WTC11 (cell line): ENCODE measurements at places on chromosomes 16 and 17.

- no peak for DNase-seq
Measured at GRCh38 chr16:53950677-53951076, 246.7 kb downstream of the FTO start.

- DNase-seq = no peak
Measured at GRCh38 chr16:12480286-12480685, 323.4 kb downstream of the CPPED1 start.

- DNase-seq = no peak
Measured at GRCh38 chr17:51921500-51921899, 237.0 kb downstream of the CA10 start.

DNA sequence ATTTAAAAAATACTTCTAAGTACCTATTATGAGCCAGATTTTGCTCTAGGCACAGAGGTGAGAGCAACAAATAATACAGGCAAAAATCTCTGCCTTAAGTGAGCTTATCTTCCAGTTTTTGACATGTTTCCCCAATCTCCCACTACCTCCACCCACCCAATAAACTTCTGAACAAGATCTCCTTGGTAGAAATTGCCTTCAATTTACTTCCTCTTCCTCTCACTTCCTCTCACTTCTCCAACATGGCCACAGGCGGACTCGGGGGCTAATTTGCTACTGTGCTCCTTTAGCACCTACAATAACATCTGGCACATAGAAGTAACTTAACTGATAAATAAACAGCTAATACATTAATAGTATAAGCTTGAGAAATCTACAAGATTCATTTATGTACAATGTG, 82.6 kb downstream of the CACNG1 start:
- no peak for DNase-seq

GRCh38 chr17:39671651-39672521, 3.6 kb downstream of the PNMT start:
- peak; percentile 80 for DNase-seq

DNA sequence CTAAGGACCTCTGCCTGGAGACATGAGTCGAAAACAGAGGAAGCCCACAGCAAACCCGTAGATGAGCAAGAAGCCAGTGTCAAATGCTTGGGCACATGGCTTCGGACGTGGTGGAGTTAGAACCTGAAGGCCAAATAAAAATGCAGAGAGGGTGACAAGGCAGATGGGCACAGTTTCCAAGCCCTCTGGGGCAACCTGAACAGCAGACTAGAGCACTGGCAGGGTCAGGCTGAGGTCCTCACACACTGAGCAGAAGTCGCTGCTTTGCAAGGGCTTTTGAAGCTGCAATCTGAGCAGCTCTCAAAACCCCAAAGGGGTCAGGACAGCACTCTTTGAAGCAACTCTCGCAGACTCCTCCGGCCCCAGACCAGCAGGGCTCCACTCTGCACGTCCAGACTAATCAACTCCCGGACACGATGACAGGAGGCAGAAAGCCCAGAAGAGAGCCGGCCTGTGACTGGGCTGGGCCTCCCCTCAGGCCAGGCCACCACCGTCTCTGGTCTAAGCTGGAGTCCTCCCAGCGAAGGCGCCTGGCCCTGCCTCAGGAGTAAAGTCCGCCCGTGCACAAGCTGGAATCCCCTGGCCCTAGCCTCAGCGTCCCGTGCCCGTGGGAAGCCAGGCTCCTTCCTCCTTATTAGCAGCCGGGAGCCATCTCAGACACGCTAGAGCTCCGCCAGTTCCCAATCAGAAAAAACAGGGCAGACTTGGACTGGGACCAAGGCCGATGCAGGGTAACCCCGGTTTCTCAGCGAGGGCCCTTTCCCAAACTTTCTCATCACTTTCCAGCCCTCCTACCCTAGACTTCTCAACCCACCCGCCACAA, 924 bp downstream of the SMARCD2 start:
- peak; percentile 25 for DNase-seq

DNA sequence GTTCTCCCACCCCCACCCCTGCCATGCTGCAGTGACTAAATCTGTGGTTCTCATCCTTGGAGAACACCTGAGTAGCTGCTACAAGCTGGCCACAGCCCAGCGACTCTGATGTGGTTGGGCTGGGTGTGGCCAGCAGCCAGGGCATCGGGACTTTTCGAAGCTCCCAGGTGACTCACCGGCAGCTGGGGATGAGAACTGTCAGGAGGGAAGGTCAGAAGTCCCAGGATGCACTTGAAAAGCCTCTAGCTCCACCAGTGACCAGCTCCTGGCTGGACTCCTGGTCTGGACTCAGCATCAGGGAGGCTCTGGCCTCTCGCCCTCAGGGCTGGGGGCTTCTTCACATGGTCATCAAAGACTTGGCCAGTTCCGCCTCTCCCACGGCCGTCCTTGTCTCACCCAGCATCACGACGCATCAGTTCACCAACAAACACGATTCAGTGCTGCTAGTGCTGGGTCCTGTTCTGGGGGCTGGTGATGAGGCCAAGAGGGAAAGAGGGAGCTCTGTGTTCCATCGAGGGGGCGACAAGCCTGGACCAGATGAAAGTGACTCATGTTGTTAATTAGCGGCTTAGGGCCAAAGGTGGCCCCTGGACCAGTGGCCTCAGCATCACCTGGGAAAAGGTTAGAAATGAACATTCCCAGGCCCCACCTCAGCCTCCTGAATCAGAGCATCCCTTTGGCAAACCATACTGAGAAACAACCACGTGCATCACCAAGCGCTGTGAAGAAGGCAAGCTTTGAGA, 3.9 kb upstream of the C17orf99 start:
- no peak for DNase-seq

DNA sequence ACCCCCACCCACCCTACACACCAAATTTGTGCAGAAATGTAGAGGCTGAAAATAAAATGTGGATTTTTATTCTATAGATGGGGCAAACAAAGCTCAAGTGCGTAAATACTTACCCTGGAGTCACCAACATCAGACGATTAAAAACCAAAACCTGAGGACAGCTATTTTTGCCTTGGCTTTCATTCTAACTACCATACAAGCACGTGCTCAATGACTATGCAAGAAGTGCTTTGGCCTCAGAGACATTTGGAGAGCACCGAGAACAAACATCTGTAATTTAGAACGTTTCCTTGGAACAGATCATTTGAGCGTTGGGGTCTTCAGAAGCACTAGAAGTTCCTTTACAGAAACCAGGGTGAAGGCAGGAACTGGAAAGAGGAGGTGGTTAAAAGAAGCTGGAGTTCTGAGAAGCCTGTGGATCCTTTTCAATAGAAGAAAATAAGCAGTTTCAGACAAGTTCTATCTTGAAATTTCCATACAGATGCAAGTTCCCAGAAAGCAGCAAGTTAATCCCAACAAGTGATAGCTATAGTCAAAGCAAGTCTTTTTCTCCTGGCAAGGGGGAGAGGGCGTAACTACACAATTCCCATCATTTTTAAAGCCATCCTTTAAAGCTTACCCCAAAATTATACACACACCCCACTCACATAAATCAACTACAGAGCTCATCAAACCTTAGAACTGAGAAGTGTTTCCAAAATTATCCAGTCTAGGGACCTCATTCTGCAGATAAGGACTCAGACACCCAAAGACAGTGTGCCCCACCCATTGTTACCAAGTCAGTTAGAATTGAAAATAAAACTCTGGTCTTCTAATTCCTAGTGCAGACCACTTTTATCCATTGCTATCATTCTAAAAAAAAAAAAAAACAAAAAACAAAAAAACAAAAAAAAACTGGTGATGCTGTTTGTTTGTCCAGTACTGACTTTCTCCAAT, 29.6 kb upstream of the CDRT4 start:
- no peak for DNase-seq

- DNase-seq = no peak
Measured at GRCh38 chr16:14398014-14398717, 231.9 kb downstream of the PARN start.

DNA sequence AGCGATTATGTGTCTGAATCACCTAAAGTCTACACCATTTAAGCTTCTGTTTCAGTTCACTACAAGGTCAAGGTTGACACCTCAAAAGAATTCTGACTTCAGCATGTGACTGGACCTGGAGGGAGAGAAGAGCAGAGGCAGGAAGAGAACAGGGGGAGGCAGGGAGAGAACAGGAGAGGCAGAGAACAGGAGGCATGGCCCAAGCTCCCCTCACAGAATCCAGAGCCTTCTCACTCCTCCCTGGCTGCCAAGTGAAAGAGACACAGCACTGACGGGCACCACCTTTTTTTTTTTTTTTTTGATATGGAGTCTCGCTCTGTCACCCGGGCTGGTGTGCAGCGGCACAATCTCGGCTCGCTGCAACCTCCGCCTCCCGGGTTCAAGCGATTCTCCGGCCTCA, 11.4 kb downstream of the GGA2 start:
- DNase-seq = no peak

DNA sequence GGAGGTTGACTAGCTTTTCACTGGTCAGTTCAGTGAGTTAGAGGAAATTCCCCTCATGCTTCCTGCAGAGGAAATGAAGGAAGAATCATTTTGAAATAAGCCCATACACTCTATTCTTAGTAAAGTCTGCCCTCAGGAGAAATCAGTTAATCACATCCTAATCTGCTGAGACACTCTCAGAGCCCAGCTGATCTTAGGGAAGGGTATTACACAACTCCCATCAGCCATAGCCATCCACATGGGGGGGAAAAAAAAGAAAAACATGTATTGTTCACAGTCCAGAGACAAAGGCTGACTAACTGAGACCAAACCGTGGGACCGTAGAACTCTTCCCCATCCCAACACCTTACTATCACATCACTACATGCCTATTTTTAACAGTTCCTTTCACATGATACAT, 722.3 kb downstream of the CDH8 start:
- no peak for DNase-seq

GRCh38 chr16:48125888-48126287, 29.9 kb downstream of the ABCC12 start:
- DNase-seq = no peak
